ENCODE measurements at places on chromosomes 2 and 18.

DNA sequence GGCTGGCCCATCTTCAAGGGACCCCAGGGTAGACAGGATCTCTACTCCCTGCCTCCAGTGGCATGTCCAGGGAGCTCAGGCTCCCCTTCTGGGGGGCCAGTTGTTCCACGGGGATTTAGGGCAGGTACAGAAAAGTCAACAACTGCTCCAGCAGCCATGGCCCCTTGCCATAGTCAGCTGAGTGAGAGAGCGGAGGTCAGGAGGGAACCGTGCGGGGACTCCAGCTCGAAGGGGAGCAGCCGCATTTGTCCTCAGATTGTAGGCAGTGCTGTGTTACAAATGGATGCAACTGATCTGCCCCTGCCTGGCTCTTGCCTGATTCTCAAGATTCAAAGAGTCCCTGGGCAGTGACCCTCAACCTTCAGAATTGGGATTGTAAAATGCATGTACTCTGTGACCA, 49.9 kb downstream of the ITGB1BP1 start:
- no peak for DNase-seq

DNA sequence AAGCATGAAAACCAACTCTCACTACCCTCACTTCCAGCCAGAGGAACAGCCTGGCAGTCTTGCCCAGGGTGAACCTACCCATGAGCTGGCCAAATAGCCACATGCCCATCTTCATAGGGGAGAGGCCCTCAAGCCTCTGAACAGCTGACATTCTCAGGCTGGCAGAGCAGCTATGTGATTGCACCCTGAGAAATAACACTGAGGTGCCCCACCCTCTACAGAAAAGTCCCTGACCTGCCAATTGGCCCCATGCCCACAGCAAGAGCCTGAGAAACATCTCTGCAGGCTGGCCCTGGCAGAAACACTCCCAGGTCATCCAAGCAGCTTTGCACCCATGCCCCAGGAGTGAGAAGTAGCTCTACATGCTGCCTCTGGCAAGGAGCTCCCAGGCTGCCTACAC, 127.4 kb upstream of the OTX1 start:
- DNase-seq = no peak

GRCh38 chr2:54709336-54709809, 14.1 kb upstream of the EML6 start:
- peak; percentile 14 for DNase-seq

GRCh38 chr2:166468124-166469024, 25.7 kb downstream of the SCN7A start:
- no peak for DNase-seq

DNA sequence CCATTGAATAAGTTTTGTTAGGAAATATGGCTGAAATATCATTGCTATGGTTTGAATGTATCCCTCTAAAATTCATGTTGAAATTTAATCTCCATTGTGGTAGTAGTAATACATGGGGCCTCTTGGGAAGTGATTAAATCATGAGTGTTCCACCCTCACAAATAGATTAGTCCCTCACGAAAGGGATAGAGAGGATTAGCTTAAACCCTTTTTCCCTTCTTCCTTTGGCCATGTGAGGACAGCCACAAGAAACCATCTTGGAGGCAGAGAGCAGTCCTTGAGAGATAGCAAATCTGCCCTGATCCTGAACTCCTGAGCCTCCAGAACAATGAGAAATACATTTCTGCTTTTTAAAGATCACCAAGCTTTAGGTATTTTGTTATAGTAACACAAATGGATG, 274.2 kb downstream of the CDH19 start:
- DNase-seq = no peak
